Esophagus muscularis mucosa (tissue), 4 donors: ENCODE measurements at places on chromosomes 3 and 15. TPM values are rescaled to one million over a fixed set of nuclear protein-coding genes. Genes with fewer than 3 reads are reported as not detected.

GOLGA6L7 gene
- not detected for total RNA-seq

- no peak for DNase-seq
Observed at GRCh38 chr3:73580343-73580742, 44.4 kb downstream of the PDZRN3 start.

GRCh38 chr3:37544869-37545352, 316.8 kb upstream of the CTDSPL start:
- no peak for DNase-seq

DNA sequence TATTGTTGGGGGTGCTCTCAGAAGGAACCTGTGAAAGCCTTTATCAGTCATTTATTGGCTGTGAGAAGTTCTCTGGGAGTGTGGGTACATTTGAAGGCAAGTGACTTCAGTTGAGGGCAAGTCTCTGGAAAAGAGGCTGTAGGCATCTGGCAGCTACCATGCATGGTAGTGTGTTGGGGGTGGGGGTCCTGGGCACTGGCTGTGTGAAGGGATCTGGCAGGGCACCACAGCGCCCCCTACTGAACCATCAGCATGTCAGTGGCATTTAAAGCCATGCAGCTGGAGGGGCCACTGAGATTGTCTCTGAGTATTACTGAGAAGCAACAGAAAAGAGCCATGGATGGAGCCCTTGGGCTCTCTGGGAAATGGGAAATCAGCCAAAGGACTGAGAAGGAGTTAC, 30.6 kb downstream of the CRTAP start:
- peak; percentile 50 for DNase-seq

- no peak for DNase-seq
Observed at GRCh38 chr15:83204697-83205096, 2.9 kb downstream of the HDGFL3 start.

DLL4 gene
- total RNA-seq = 12.6 TPM

DNA sequence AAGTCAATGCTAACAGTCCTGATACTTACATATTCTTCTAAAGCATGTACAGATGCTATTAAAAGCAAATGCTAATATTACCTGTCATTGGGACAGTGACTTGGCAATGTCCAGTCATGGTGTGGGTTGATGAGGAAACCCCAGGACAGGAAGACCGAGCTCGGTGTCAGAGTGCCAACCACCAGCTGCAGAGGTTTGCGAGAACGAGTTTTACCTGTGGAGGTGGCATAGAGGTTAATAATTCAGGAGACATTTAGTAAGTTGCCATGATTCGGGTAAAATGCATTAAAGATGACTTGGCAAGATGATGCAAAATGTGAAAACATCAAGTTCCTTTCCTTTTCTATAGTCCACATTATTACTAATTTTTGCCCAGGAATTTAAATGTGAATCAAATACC, 94.5 kb downstream of the ABI3BP start:
- no peak for DNase-seq

SH2D7 gene
- not detected for total RNA-seq

DNA sequence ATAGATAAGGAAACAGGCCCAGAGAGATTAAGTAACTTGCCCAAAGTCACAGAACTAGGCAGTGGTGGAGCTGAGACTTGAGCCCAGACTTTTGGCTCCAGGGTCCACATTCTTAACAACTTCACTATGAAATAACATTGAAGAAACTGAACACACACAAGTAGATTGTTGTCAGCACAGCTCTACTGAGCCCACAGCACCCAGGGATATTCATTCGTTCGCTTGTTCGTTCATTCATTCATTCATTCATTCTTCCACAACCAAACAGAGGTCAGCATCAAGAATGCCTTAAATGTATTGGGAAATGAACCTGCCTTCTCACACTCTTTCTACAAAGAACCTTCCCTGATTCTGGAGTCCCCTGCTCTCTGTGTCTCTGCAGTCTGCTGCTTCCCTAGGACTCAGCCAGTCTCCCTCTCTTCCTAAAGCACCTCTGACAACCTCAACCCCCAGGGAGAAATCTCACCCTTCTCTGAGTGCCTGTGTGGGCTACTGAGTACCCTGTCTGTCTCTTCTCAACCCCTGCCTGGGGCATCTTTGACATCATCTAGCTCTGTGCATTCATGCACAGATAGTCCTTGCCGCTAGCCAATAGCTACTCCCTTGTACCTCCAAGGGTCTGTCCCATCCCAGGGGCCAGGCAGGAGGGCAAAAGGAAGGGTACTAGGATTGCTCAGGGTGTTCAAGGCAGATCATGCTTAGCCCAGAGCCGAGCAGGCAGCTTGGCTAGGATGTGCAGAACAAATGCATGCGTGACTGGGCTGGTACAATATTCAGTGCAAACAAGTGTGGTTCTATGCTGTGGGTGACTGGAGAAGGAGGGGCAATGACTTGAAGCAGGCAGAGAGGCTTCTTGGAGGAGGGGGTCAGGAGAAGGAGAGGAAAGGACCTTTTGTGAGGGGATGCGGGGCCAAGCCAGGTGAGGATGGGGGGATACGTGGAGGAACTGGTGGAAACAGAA, 3.4 kb downstream of the LINGO1 start:
- DNase-seq = no peak

A4GNT gene
- total RNA-seq = not detected

DNA sequence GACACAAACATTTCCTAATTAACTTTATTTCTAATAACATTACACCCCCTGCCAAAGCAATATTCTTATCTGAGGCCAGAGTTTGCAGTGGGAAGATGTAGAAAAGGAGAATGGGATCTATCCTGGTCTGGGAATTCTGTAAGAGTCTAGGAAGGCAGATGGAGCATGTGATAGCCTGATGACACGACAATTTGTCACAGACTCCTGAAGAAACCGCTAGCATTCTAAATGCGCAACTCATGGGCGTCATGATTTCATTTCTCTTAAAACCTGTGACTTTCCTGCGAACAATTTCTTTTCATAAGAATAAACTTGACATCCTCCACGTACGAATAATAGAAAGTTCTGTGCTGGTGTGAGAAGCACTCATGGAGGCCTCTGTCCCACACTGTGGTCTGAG, 72.9 kb upstream of the ATP10A start:
- DNase-seq = no peak

GRCh38 chr15:29220852-29221251, 48.8 kb downstream of the NSMCE3 start:
- no peak for DNase-seq

DNA sequence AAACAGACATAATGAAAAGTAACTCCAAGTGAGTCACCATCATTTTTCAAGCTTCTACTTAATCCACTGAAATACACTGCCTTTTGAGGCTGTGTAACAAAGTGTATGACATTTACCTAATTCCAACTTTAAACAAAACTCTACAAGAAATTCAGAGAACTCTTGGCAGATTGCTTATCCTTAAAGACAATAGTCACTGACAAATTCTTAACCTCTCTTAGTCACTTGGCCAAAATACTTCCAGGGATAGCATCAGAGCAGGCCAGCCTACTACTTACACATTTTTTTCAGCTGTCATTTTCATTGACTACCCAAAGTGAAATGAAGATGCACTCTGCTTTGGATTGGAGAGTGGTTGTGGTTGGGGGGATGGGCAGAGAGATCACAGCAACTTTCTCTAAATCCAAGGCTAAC, 3.6 kb downstream of the WWTR1 start:
- DNase-seq = no peak

C2CD4A gene
- total RNA-seq = 0.33 TPM

- DNase-seq = peak; percentile 85
Observed at GRCh38 chr3:123749711-123750110, 134.4 kb downstream of the MYLK start.

- DNase-seq = no peak
Observed at GRCh38 chr3:73848173-73848906, 223.6 kb upstream of the PDZRN3 start.

DNA sequence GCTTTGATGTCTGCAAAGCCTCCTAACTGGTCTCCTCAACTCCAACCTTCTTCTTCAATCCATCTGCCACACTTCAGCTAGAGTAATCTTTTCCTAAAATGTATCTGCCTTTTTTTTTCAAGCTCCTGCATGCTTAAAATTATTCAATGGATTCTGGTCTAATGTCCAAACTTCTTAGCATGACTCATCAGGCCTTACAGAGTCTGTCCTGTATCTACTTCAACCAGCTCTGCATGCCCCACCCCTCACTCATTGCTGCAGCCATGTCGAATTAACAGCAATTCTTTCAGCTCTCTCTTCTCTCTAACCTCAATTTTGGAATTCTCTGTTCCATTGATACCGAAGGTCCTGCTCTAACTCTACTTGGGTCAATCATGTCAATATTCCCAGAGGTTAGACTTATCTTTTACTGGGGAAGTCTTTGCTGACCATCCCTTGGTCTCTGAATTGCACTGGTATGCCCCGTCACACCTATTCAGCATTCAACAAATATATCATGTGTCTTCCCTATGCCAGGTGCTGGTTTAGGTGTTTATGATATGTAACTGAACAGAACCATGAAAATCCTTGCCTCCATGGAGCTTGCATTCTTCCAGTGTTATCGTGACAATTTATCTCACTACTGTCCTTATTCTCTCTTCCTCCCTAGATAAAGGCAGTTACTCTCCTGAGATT, 88.5 kb upstream of the NANOGP8 start:
- DNase-seq = no peak

- no peak for DNase-seq
Observed at GRCh38 chr3:134423153-134423552, 48.9 kb upstream of the AMOTL2 start.

TBL1XR1 gene
- 65.0 TPM for total RNA-seq

- no peak for DNase-seq
Observed at GRCh38 chr3:79187426-79187825, 580.4 kb downstream of the ROBO1 start.

GRCh38 chr3:11001020-11001657, 8.6 kb downstream of the SLC6A1 start:
- DNase-seq = no peak

DNA sequence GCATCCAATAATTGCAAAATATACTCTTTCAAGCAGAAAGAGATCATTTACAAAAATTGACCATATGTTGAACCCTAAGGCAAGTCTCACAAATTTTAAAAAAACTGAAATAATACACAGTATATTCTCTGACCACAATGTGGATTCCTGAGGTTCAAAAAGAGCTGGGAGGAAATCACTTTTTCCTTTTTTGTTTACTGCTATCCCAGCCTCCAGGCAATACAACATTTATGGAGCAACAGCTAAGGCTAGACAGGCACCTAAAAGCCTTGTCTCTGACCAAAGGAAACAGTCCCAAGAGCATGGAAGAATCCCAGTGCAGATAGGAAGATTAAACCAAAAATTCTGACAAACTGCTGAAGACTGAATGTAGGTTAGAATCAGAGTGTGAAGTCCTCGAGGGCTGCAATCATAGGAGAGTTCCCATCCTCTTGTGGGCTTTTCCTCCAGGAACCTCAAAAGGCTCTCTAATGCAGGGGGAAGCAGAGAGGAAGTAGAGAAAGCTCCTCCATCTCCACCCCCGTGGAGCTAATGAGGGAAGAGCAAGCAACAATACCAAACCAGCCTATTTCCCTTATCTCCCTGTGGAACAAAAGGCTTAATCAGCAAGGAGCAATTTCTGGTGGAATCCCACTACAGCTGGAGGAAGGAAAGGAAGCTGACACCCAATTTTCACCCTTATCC, 57.0 kb downstream of the TMCC1 start:
- no peak for DNase-seq

RIOX2 gene
- total RNA-seq = 21.9 TPM

- DNase-seq = no peak
Observed at GRCh38 chr15:92870010-92870591, 30.0 kb upstream of the CHD2 start.

GRCh38 chr15:37143351-37143750, 43.0 kb upstream of the MEIS2 start:
- no peak for DNase-seq

RBPMS2 gene
- total RNA-seq = 50.3 TPM

GASK1A gene
- 18.7 TPM for total RNA-seq

GYG1 gene
- total RNA-seq = 160 TPM

DNA sequence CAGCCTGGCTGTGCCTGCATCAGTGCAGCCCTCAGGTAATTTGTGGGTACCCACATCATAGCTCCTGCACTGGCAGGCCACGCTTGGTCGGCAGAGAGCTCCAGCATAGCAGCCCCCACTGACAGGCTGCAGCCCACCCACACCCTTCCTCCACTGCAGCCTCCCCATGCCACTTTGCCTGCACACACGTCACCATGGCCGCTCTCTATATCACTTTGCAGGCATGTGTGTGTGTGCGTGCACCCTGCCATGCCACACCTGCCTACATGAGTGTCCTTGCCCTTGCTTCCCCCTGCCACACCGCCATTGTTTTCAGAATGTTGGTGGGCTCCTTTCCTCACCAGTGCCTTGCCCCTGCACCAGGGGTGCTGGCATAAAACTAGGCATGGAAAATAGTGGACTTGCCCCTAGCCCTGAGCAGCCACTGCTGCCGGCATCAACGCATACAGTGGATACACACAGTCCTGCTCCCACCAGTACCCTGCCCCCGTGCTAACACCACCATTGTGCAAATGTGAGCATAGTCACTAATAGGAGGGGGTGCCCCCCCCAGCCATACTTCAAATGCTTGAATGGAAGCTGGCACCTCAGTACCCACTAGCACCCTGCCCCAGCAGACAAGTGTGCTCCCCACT, 278.7 kb upstream of the MANF start:
- DNase-seq = no peak

LDHAL6B gene
- not detected for total RNA-seq

DAZL gene
- total RNA-seq = not detected

GALNT15 gene
- 124 TPM for total RNA-seq

FSTL1 gene
- total RNA-seq = 691 TPM

DNA sequence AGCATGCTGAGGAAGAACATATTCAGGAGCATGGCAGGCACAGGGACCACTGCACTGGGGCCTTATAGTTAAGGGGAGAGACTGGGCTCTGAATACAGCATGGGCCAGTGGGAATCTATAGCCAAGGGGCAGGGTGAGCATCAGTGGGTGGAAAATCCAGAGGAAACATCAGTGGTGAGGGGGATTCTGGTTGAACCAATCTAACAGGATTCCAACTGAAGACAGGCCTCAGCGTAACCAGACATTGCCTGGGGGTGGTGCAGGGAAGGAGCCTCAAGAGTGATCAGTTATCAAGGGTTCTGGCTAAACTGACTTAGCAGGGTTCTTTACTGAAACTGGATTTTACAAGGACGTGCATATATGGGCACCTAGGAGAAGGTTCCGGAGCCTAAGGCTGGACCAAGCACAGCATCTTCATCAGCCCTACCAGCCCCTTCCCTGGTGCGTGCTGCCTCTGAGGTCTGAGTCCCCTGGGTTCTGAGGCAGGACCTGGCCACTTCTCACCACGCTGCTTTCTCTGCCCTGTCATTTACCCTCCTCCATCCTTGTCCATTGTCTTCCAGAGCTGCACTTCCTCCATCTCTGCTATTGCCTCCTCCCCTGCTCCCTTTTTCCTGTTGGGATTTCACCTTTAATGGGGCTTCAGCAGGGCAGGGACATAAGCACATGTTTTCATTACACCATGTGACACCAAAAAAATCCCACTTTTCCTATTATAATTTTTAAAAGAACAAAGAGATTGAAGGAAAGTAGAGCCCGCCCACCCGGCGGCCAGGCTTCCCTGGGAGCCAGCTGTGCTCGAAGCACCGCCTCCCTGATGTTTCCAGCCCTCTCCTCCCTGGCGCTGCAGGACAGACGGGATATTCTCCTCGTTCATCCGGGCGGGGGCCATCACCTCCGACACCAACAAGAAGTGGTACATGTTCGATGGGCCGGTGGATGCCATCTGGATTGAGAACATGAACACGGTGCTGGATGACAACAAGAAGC, 52.1 kb downstream of the DNAH1 start:
- no peak for DNase-seq
